Ascending aorta (tissue), 2 donors: ENCODE measurements at places on chromosomes 4 and X. TPM values are rescaled to one million over a fixed set of nuclear protein-coding genes. Genes with fewer than 3 reads are reported as not detected.

PWWP3B gene
- total RNA-seq, result not detected

DDX53 gene
- not detected for total RNA-seq

PASD1 gene
- total RNA-seq, result not detected

PF4V1 gene
- not detected for total RNA-seq

NAP1L3 gene
- total RNA-seq, result 1.5 TPM
